ENCODE measurements at places on chromosomes 7 and 10. TPM values are rescaled to one million over a fixed set of nuclear protein-coding genes. Genes with fewer than 3 reads are reported as not detected.

The GLI3 gene
- polyA plus RNA-seq: 8.4 TPM

The FAM24B gene
- polyA plus RNA-seq: 1.5 TPM

The C7orf57 gene
- not detected for polyA plus RNA-seq

The ABCB8 gene
- 14.6 TPM for polyA plus RNA-seq

The FAM25G gene
- polyA plus RNA-seq: not detected

The TAS2R3 gene
- not detected for polyA plus RNA-seq

The CLRN3 gene
- 0.07 TPM for polyA plus RNA-seq

All from adipose tissue (tissue), 3 donors.